ENCODE measurements at places on chromosomes 16 and 17.

DNA sequence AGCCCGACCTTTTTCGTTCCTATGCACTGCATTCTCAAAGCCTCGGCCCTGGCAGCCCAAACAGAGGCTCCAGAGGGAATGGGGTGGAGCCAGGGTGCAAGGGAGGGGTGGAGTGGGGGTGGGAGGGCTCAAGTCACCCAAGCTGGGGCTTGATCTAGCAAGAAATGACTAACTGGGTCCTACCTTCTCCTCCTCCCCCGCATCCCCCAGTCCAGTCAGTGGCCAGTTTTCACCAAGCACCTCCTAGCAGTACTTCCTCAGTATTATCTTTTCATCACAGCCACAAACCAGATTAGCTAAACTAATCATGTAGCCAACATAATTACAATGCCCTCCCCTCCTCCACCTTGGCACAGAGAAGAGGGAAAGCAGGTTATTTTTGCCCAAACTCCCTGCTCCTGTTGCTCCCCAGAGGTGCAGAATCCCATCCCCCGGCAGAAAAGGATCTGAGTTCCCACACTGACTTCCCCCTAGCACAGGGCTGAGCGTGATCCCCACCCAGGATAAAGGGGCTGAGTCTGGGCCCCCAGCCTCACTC, 2.2 kb downstream of the JUP start:
- DNase-seq, result no peak

- DNase-seq, result no peak
These were observed 10.4 kb downstream of the NFE2L1 start for GRCh38 chr17:48058393-48059124.

GRCh38 chr17:19372011-19372370, 6.3 kb upstream of the MAPK7 start:
- DNase-seq, result no peak

DNA sequence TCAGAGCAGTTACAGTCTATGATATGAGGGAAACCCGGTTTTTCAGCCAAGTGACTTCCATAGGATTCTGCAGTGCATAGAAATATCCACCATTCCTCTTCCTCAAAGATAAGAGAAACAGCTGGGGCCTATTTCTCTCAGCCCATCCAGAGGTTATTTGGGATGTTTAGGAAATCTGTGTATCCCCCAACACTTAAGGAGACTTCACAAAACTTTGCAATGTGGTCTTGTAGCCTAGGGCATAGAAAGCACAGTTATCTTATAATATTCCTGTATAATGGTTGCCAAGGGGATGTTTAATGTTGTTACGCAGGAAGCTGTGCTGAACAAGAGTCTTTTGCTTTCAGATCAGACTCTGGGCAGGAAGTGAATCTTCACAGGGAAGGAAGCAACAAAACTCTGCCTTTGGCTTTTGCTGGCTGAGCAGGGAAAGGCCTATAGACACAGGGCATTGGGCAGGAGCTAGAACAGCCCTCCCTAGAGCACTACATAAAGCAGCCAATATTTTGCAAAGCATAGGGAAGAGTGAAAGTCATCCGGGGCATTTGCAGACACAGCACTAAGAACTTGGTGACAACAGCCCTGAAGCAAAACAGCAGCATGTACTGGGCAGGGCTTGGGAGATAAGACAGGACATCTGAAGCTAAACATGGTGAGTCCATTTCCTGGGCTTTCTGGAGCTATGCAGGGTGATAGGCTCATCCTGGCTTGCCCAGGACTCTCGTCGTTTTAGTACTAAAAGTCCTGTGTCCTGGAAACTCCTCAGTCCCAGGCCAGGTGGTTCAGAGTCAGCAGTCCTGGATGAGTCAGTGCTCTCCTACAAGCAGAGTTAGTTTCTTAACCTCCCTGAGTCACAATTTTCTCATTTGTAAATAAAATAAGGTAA, 18.7 kb upstream of the BEAN1 start:
- DNase-seq, result no peak

GRCh38 chr17:50192144-50192617, 9.2 kb downstream of the COL1A1 start:
- DNase-seq, result no peak

DNA sequence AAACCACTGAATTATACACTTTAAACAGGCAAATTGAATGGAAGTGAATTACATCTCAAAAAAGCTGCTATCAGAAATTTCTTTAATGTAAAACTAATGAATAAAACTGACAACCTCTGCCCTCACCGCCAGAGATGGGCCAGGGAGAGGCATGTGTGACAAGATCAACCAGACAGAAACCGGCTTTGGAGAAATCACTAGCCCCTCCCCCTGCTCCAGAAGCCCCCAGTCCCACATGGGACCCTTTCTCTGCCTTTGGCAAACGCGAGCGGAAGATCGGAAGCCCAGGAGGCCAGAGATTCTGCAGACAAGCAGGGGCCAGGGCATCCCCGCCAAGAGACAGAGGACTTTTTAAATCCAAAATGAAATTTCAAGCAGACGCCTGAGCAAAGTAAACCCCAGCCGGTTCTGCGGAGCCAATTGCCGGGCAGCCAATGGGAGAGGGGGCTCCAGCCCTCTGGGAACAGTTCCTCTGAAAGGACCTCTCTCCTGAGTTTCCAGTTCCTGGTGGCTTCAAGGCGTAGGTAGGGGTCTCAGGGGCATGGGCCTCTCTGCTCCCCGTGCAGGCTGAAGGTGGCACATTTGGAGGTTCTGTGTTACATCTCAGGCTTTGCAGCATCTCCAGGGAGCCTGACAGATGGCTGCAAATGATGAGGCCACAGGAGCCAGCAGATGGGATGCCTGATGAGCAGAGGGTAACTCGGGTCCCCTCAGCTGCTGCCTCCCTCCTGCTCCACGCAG, 118.1 kb downstream of the GSG1L start:
- no peak for DNase-seq

GRCh38 chr17:18944646-18945045, 7.3 kb upstream of the SLC5A10 start:
- DNase-seq, result no peak

DNA sequence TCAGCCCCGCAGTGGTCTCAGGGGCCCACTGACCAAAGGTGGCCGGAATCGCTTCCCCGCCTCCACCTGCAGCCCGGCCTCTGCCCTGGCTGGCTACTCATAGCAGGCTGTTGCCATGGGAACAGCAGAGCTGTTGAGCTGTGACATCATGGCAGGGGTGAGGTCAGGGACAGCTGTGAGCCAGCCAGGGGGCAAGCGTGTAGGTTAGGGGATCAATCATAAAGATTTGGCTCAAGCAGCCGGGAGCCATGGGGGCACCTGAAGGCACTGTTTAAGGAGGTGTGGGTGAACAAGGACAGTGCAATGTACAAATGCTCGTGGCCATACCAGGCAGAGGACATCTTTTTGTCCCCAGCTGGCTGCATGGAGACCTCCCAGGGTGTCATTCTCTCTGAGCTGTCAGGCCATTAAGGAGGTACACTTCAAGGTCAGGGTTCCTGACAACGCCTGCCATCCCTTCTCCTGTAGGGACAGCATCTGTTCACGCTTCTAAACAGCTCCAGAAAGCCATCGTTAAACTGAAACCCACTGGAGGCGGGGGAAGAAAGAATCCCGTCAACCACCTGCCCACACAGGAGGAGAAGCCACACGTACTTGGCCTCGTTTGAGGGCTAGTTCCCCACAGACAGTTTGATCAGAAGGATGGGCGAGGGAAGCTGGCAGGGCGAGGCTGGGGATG, at the start of gene CEP295NL:
Gene CEP295NL (minus strand): TSS at position 101 of the 679 bp plus-strand sequence. CDS start 1,373 bp downstream, outside the sequence.
- no peak for DNase-seq

GRCh38 chr17:27478901-27479538, 22.8 kb downstream of the KSR1 start:
- no peak for DNase-seq

GRCh38 chr16:22333457-22333994, 36.3 kb downstream of the POLR3E start:
- DNase-seq, result no peak

- no peak for DNase-seq
These were observed 13.9 kb upstream of the OR1F1 start for GRCh38 chr16:3173892-3174617.

DNA sequence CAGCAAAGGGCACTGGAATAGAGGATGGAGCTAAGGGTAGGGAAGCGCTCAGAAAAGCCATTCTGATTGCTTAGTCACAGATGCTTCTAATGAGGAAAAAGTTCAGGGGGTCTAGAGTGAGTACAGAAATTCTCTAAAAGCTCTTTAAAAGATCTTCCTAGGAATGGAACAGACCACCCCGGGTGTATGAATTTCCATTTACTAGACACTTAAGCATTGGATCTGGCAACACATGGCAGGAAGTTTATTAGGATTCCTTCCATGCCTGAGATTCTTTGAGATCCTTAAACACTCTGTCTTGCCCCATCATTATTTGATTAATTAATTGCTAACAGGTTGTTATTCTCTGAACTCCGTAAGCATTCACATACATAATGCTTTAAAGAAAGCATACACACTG, 8.5 kb downstream of the KRTAP9-7 start:
- no peak for DNase-seq

DNA sequence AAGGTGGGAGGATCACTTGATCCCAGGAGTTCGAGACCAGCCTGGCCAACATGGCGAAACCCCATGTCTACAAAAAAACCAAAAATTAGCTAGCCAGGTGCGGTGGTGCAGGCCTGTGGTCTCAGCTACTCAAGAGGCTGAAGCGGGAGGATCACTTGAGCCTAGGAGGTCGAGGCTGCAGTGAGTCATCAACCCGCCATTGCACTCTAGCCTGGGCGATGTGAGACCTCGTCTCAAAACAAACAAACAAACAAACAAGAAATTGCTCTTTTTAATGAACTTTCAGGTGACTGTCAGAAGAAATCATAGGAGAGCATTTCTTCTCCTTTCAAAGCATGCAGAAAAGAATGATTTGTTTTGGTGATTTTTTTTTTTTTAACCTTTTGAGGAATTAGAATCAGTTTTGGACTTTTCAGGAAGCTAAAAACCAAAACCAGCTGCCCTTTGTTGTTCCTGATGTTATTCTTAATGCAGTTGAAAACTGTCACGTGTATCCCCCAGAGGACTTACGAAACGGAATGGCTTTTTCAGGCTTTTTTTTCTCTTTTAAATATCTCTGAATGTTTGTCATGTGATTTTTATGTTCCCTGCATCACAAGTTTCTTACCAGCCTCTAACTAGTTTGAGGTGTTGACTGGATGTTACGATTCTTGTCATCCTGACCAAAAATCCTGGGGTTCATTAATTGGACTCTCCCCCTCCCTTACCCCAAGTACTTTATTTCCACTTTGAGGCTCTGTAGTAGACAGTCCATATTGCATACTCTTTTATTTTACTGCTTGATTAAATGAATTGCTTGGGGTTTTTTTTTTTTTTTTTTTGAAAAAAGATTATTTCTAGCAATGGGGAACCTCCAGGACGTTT, 34.1 kb downstream of the SNX29 start:
- DNase-seq, result no peak

GRCh38 chr17:15935891-15936290, 9.0 kb upstream of the ADORA2B start:
- no peak for DNase-seq

DNA sequence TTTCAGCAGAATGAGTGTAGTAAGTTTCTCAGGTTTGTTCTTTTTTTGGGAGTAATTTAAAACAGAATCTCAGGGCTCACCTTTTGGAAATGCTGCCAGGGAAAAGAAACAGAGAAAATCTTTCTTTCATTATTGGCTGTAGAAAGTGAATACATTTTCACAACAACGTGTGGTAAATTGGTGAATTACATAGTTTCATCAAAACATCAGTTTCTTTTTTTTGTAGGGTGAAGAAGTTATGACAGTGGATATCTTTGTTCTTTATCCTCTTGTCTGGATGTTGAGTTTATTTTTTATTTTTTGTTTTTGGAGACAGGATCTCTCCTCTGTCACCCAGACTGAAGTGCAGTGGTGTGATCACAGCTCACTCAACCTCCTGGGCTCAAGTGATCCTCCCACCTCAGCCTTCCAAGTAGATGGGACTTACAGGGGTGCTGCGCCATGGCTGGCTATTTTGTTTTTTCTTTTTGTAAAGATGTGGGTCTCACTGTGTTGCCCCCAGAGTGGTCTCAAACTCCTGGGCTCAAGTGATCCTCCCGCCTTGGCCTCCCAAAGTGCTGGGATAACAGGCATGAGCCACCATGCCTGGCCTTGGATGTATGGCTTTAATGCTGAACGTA, 2.4 kb downstream of the ZNF267 start:
- DNase-seq, result no peak

DNA sequence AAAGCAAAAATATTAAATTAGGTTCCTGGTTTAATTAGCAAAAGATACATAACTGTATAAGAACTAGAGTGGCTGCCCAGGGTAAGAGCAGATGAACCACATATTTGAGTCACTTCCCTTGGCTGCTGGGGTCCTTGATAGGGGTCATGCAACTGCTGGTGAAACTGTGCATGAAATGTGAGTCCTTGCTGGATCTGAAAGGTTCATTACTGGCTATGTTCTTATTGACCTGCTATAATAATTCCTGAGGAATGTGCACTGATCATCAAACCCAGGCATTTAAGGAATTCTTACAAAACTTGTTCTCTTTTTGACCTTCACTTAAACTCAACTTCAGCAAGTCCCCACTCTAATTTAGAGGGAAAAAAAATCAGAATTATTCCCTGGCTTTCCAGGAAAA, 183.4 kb downstream of the ZNF18 start:
- no peak for DNase-seq

DNA sequence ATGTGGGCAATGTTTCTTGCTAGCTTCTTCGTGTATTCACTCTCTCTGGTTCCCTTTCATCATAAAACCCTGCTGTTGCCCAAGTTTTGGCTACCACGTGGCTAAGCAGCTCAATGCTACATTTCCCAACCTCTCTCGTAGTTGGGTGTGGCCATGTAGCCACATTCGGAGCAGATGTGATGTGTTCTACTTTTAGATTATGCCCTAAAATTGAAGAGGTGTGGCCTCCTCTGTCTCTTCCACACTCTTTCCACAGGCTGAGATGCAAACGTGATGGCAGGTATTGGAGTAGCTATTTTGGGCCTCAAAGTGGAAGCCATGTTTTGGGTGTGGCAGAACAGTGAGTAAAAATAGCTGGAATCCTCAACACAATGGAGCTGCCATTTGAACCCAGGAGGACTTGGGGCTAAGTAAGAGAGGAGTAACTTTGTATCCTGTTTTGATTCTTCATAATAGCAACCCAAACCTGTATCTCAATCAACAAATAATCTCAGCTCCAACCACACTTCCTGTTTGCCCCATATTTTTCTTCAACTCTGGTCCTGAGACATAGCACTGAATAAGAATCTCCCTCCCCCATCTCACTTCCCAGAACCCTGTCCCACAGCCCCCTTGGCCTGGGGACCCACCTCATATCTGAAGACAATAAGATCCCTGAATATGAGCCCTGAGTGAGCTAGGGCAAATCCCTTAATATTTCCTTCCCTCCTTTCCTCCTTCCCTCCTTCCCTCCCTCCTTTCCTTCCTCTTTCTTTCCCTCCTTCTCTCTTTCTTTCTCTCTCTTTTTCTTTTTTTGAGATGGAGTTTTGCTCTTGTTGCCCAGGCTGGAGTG, 4.0 kb downstream of the NUPR1 start:
- no peak for DNase-seq

Measured in amygdala (tissue), 56 donors.